Stimulated activated CD8-positive, alpha-beta memory T cell treated with anti-CD3 and anti-CD28 coated beads, Interleukin-4, amount 100 ng/mL, for 1 hour (primary cell): ENCODE measurements at places on chromosomes 2 and 18.

DNA sequence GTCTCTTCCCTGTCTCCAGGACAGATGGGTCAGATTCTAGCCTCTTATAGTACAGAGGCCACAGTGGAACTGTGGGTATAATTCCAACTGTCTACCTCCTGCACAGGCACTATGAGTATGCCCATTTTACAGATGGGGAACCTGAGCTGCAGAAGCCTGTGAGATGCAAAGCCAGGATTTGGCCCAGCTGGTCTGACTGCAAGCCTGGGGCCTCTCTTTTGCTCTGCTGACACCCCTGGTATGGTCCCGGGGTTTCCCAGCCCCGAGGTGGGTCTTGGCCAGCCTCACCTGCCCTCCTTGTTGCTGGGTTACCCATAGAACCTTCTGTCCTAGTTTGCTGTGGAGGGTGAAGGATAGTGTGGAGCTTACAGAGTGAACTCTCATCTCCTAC, 9.8 kb downstream of the HS6ST1 start:
- DNase-seq, result no peak

DNA sequence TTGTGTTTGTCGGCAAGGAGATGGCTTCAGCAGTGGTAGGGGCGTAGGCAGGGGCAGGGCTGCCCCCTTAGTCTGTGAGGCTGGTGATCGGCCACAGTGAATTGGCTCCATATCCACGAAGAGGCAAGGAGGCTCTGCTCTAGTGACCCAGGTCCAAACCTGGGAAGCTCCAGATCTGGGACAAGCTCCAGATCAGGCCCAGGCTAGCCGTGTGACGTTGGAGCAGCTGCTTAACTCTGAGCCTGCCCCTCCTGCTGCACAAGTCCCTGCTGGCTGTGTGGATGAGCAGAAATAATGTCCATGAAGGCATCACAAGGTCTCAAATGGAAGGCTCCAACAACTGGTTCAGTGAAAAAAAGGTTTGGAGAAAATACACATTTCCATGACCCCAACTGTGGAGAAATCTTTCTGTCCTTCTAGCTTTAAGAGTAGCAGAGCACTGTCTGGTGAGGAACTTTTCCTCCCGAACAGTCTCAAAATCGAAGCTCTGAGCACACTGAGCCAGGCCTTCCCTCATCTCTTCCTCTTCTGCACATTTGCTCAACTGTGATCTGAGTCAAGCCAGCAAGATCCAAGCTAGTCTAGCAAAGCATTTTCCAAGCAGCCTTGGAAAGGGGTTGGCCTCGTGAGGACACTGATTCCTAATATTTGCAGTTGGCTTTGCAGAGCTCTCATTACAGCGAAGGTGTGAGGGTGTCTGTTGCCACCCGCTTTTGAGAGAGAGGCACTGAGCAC, 67.0 kb upstream of the TCF7L1 start:
- no peak for DNase-seq

- DNase-seq, result no peak
Measured at GRCh38 chr2:225787497-225787896, 388.0 kb downstream of the NYAP2 start.

GRCh38 chr18:8253944-8254343, 355.3 kb upstream of the RAB12 start:
- no peak for DNase-seq

GRCh38 chr18:22536558-22536957, 118.8 kb upstream of the CTAGE1 start:
- DNase-seq, result no peak

- DNase-seq, result no peak
Measured at GRCh38 chr2:84459944-84460429, 907 bp upstream of the SUCLG1 start.

GRCh38 chr2:186780701-186781316, 68.2 kb downstream of the ZSWIM2 start:
- no peak for DNase-seq

DNA sequence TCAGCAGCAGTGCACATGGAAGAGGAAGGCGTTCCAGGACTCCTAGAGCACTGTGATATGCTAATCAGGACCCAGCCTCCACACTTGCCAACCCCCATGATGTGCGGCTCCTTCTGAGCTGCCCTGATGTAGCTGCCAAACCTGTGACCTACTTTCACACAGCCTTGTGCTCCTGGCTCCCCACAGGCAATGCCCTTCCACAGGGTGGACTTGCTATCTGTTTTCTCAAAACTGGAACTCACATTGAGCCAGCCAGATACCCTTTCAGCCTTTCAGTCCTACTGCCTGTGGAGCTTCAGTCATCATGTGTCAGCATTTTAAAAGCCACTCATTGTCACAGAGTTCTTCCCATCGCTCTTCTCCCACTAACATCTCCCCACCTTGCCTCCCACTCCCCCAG, 181.6 kb downstream of the AFF3 start:
- DNase-seq, result no peak

DNA sequence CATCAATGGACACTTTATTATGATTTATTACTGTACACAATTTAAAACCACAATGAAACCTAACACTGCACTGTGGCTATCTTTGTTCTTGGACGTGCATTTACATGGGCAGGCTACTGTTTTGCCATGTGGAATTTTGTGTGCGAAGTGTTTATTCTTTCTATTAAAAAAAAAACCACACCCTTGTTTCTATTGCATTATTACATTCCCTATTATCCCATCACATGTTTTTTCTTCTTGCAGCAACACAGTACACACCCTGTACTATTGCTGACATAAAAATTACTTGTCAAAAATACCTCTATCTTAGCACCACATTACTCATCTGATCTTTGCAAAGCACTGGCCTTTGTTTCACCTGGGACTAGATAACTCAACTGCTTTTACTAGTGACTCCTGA, 1.5 kb downstream of the RNF152 start:
- DNase-seq, result no peak

- no peak for DNase-seq
Measured at GRCh38 chr2:133777574-133777960, 209.3 kb upstream of the NCKAP5 start.

GRCh38 chr2:168568476-168569267, 112.6 kb downstream of the CERS6 start:
- no peak for DNase-seq

DNA sequence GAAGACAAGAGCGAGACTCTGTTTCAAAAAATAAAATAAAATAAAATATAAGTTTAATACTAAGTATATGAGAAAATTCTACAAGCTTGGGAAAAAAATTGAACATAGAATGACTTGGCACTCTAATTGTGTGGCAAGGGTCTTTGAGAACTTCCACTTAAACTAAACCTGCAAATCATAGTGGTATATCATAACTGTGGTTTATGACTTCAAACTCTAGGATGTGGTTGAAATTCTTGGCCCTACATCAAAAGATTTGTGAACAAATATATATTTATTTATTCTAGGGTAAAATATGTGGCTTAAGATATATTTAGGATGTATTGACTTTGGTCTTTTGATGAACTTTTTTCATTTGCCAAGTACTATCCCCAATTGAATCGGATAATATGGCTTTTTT, 3.1 kb upstream of the FAM171B start:
- no peak for DNase-seq

- DNase-seq, result no peak
Measured at GRCh38 chr18:57666818-57667497, 45.3 kb upstream of the NARS1 start.

GRCh38 chr2:215622837-215623236, 187.0 kb upstream of the FN1 start:
- DNase-seq, result no peak
